Stromal cell of bone marrow (primary cell): ENCODE measurements at places on chromosomes 1 and 21.

DNA sequence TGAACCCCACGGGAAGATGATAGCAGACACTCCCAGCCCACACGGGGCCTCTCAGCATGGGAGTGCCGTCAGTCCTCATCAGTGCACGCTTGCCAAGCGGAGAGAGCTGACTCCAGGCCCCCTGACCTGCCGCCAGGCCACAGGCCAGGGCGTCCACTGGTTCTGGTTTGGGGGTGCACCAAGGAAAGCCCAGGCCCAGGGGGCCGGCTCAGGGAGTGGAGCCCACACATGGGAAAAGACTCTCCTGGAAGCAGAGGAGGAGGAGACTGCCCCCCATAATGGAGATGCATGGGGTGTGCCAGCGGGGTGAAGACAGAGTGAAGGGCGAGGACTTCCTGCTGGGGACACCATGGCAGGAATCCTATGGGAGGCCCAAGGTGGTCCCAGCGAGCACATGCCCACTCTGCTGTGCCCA is 6.4 kb downstream of the TRIM11 start:
- no peak for DNase-seq

DNA sequence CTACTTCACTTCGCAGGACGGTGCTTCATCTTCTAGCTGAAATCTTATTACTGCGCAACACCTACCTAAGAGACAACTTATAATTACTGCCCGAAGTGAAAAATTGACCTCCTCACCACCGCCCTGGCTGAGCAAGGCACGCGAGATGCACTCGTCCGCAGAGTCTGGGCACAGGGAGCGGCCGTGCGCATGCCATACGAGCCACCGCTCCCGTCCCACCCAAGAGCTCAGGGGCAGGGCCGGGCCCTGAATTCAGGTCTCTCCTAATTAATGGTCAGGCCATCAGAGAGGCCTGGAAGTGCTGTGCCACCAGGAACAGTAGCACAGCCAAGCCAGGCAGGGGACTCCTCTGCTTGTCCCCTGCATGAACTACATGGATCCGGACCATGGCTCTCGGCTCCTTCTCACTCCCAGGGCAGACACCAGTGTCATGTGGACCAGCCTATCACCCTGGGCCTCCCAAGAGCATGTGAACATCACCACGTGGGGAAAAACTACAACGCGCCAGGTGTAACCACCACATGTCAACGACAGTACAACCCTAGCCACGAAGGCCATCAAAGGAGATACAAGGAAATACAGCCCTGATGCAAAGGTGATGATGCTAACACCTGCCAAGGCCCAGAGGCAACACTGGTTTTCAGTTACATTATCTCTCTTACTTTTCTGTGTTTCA is 11.5 kb downstream of the RIPK4 start:
- DNase-seq, result no peak

GRCh38 chr1:230966358-230966873 is 12.2 kb downstream of the TTC13 start:
- no peak for DNase-seq

- no peak for DNase-seq
Measured at GRCh38 chr1:64328193-64328592, 124.8 kb downstream of the UBE2U start.

DNA sequence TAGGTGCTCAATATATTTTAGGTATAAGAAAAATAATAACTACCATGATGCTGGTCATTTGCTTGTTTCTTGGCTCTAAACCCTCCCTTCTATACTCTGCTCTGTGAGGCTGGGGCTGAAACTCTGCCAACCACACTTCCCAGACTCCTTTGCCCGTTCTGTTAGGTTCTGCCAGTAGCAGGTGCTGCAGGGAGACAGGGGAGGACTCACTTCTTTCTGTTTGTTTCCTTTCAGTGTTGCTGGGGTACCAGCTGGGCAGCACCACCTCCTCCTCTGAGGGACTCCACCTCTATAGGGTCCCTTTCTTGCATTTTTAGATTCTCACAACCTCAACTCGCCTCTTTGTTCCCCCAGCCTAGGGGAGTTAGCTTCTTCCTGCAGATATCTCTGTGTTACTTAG is 17.0 kb upstream of the SH2D2A start:
- DNase-seq, result no peak
